ENCODE measurements at places on chromosomes 2 and 18.

DNA sequence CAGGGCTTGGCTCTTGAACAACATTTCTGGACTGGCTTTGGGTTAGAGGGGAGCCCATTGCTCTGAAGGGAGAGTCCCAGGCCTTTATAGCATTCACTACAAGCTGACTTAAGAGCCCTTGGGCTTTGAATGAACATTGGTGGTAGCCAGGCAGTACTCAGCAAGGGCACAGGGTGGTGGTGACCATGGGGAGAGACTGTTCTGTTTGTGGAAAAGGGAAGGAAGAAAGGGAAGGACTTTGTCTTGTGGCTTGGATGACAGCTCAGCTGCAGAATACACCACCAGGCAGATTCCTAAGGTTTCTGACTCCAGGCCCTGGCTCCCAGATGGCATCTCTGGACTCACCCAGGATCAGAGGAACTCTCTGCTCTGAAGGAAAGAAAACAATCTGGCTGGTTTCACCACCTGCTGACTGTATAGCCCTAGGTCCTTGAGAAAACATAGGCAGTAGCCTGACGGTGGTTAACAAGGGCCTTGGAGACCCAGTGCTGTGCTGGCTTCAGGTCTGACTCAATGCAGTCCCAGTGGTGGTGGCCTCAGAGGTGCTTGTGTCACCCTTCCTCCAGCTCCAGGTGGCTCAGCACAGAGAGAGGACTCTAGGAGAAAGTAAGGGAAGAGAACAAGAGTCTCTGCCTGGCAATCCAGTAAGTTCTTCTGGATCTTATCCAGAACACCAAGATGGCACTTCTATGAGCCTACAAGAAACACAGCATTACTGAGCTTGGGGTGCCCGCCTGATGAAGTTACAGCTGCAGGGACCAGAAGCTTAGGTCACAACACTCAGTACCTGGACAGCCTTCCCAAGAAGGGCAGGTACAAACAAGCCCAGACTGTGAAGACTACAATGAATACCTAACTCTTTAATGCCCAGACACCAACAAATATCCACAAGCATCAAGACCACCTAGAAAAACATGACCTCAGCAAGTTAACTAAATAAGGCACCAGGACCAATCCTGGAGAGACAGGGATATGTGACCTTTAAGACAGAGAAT is 16.4 kb upstream of the ABCB11 start:
- DNase-seq, result no peak

GRCh38 chr2:229701716-229702115 is 12.6 kb downstream of the DNER start:
- no peak for DNase-seq

DNA sequence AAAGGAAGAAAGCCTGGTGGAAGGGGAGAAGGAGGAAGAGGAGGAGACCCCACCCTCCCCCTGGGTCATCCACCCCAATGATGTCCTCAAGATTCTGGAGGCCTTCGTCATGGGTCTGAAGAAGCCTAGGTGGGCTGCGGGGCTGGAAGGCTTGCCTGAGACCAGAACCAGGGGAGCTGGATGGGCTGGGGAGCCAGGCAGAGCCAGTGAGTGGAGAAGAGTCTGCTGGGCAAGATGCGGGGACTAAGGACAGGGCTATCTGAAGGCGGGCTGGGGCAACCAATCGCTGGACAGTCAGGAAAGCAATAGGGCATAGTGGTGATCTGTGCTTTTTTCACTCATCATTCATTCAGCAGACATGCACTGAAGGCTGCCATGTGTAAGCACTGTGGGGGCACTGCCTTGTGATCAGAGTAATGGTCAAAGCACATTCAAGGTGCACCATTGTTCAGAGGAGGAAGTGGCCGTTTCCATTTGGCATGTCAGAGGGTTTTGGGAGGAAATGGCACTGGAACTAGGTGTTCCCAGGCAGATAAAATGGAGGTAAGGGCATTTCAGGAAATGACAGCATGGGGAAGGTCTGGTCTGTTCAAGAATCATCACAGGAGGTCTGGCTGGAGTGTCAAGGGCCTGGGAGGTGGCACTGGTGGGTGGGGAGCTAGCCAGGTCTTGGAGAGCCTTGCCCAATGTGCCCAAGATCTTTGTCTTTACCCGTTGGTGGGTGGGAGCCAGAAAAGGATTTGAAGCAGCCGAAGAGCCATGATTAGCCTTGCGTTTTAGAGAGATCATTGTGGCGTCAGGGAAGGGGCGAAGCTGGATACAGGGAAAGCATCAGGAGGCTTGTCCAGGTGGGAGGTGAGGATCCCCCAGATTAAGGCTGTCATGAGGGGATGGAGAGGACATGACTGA is 24.2 kb downstream of the OTOF start:
- DNase-seq, result no peak

- no peak for DNase-seq
Observed at GRCh38 chr18:3440341-3440740, 9.6 kb upstream of the TGIF1 start.

DNA sequence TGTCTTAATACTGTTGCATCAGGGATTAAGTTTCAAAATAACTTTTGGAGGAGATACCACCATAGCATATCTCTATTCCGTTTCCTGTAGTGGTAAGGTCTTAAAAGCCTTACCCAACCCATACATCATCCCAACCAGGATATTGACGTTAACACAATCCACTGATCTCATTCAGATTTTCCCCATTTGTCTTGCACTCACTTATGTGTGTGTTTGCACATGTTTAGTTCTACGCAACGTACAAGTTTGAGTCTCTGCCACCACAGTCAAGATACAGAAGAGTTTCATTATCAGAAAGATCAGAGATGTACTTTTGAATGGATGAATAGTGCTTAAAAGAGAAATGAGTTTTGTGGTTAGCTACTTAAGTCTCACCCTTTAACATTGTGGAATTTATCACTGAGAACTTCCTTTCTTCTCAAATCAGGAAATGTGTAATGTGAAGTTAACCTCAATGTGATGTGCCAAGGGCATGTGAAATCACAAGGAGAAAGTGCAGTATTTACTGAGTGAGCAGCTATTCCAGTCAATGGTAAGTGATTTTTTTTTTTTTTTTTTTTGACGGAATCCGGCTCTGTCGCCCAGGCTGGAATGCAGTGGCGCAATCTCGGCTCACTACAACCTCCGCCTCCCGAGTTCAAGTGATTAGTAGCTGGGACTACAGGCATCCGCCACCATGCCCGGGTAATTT is 69.2 kb upstream of the EPHA4 start:
- DNase-seq, result peak; percentile 66

GRCh38 chr2:16816016-16816415 is 150.4 kb upstream of the CYRIA start:
- DNase-seq, result no peak

DNA sequence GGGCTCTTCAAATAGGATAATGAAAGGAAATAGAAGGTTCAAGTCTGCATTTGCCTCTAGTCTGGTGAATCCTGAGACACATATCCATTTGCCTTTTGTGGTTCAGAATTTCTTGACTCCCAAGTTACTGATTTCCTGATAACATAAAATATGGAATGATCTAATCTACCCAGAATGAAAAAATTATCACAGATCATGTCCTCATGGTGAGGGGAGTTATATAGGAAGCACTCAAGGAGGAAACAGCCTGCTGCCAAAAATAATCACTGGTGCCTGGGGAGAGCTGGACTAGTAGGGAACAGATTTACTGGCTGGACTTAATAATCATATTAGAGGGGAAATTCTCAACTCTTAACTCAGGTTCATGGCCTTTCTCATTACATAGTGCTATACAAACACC is 95.5 kb upstream of the STK17B start:
- peak; percentile 53 for DNase-seq

DNA sequence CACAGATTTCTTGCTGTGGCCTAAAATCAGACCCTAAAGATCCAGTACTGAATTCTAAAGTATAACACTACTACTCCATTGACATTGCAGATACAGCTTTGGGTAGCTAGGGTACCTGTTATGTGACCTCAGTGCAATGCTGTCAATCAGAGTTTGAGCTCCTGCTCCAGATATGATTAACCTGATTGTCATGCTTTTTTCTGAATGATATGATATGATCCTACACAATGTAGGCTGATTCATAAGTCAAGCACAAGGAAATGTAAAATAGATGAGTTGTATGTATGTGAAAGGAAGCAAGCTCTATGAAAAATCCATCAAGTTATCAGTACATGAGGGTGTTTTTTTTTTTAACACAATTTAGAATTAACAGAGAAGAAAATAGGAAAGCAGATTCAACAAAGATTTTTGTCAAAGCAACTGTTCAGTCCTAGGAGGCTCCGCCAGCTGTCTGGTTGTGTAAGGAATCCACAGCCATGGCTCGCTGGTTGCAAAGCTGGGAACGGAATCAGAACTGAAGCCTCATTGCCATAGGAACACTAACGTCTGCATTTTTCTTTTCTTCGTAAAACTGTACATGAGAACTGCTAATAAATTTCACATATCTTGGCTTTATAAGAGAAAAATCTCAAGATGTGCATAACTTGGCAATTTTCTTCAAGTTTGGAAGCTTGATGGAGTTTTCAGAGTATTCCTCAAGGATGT is 52.9 kb downstream of the NR4A2 start:
- no peak for DNase-seq

GRCh38 chr2:237702441-237703391 is 75.3 kb downstream of the LRRFIP1 start:
- DNase-seq, result peak; percentile 76

DNA sequence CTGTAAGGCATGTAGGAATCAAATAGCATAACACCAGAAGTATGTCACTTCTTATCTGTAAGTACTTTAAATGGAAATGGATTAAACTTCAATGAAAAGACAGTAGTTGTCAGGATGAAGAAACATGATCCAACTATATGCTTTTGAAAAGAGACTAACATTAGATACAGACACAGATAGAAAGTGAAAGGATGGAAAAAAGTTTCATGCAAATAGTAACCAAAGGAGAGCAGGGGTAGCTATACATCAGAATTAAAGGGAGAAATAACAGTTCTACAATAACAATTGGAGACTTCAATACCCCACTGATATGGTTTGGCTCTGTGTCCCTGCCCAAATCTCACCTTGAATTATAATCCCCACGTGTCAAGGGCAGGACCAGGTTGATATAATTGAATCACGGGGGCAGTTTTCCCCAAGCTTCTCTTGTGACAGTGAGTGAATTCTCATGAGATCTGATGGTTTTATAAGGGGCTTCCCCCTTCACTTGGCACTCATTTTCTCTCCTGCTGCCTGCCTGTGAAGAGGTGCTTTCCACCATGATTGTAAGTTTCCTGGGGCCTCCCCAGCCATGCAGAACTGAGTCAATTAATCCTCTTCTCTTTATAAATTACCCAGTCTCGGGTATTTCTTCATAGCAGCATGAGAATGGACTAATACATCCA is 205.4 kb upstream of the CDH2 start:
- DNase-seq, result no peak

GRCh38 chr2:210503001-210503623 is 26.6 kb upstream of the LANCL1 start:
- peak; percentile 19 for DNase-seq

- no peak for DNase-seq
Observed at GRCh38 chr2:145058457-145058856, 538.5 kb upstream of the ZEB2 start.

DNA sequence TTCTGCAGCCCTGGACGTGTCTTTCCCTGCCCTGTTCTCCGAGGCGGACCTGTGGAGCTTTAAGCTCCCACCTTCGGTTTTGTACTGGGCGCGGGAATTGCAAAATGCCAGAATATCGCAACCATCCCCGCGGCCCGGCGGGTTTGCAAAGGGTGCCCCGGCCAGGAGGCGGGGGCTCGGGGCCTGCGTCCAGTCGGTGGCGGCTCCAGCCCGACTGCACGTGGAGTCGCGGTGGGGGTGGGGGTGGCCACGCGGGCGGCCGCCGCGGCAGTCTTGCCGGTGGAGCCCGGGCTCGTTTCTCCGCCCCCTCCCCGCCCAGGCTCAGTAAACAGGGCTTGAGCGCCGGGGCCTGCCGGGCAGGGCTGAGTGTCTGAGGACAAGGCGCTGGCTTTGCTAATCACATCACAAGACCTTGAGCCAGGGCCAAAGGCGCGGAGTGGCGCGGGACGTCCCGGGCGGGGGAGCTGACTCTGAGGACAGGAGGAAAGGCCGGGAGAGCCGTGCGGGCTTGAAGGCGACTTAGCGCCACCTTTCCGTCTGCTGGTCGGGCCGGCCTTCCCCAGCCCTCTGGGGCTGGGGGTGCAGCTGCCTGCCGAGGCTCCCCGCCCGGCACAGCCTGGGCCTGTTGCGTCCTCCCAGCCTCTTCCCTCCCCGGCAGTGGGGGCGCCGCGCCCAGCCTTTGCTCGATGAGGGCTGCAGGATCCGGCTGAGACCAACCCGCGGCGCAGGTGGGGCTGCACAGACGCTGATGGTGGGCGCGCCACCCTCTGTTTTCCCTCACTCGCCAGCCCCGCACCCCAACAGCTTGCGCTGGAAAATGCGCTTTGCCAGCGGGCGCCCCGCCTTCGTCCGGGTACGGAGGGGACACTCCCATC is 786 bp upstream of the ZFP36L2 start:
- peak; percentile 82 for DNase-seq

- no peak for DNase-seq
Observed at GRCh38 chr2:143480601-143481236, 351.5 kb downstream of the ARHGAP15 start.

DNA sequence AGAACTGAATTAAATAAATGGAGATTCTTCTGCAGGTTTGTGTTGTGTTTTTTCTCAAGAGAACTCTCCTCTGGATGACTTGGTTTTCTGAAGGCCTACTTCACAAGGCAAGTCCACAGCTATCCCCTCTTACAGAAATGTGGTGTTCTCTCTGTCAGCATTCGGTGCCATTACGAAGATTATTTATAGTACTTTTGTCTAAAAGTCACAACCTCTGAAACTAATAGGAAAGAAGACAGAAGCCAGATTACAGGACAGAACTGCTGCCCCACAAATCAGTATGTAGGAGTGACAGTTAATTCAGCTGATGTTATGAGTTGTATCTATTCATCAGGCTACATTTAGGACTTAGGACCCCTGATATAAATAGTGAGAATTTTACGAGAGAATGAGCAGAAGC is 413.5 kb downstream of the TMX3 start:
- DNase-seq, result no peak

GRCh38 chr2:127594116-127594591 is 51.8 kb upstream of the GPR17 start:
- DNase-seq, result no peak

GRCh38 chr2:62857139-62857931 is 151.8 kb downstream of the EHBP1 start:
- DNase-seq, result no peak

DNA sequence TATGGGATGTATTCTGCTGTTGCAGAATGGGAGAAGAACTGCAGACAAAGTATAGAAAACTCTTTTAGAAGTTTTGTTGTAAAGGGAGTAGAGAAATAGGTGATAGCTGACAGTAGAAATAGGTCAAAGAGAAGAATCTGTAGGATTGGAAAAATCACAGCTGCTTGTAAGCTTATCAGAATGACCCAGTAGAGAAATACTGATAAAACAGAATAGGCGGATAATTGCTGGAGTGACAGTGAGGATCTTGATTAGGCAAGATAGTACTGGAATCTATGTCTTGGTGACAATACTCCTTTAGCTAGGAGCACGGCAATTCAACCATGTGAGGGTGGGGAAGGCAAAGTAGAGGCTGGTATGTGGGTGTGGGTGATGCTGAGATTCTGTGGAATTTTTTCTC is 4.5 kb upstream of the SMAD4 start:
- DNase-seq, result no peak

Measured in Daoy (cell line).